ENCODE measurements at places on chromosomes 6 and 20.

- DNase-seq, result no peak
Measured at GRCh38 chr20:54475334-54476168, at the start of gene DOK5. Gene DOK5, plus strand, starts transcription at chr20:54475593. Its CDS starts 354 bp downstream, at chr20:54475947.

DNA sequence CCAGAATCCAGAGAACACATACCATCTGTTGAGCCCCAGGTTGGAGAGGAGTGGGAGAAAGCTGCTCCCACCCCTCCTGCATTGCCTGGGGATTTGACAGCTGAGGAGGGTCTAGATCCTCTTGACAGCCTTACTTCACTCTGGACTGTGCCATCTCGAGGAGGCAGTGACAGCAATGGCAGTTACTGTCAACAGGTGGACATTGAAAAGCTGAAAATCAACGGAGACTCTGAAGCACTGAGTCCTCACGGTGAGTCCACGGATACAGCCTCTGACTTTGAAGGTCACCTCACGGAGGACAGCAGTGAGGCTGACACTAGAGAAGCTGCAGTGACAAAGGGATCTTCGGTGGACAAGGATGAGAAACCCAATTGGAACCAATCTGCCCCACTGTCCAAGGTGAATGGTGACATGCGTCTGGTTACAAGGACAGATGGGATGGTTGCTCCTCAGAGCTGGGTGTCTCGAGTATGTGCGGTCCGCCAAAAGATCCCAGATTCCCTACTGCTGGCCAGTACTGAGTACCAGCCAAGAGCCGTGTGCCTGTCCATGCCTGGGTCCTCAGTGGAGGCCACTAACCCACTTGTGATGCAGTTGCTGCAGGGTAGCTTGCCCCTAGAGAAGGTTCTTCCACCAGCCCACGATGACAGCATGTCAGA, 77.4 kb downstream of the ASXL1 start:
- DNase-seq, result no peak

- DNase-seq, result no peak
Measured at GRCh38 chr6:126873351-126873750, 245.1 kb upstream of the RSPO3 start.

- no peak for DNase-seq
Measured at GRCh38 chr6:90413396-90413795, 116.8 kb upstream of the BACH2 start.

All from NK-92 treated with Interleukin-12 subunit alpha and Interleukin-12 subunit beta, amount 100 ng/mL, for 24 hours (cell line).